ENCODE measurements at places on chromosomes 12 and 14.
A peak's percentile ranks its signal among the peaks of the same experiment; 100 is the strongest.

DNA sequence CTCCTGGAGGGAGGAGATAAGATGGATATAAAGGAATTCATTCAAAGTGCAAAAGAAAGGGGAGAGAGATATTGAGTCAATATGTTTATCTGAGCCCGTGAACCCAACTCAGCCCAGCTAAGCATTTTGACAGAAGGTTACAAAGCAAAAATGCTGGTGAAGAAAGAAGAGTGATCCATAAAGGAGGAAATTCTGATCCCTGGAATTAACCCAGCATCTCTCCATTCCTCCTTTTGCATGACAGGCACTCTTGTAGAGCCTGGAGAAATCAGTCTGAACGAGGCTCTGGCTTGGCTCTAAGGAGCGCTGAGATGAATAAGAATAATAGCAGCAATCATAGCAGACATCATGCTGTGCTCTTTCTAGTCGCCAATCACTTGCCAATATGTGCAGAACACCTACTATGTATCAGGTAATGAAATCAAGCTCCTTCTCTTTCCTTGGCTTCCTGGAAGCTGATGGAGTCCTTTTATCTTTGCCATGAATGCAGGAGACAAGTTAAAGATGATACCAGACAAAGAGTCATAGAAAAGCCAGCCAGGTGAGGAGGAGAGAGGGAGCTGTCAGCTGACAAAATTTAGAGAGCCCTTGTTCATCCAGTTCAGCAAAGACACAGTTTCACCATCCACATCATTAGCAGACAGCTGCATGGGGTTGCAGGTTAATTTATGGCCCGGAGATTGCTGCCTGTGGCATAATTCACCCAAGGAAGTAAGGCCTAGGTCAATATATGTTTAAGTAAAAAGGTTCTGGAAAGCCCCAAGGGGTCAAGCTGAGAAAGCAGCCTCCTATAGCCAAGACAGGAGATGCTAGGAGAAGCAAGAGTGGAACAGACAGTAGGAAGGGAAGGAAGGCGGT, 476.5 kb upstream of the TBX3 start:
- DNase-seq: no peak

DNA sequence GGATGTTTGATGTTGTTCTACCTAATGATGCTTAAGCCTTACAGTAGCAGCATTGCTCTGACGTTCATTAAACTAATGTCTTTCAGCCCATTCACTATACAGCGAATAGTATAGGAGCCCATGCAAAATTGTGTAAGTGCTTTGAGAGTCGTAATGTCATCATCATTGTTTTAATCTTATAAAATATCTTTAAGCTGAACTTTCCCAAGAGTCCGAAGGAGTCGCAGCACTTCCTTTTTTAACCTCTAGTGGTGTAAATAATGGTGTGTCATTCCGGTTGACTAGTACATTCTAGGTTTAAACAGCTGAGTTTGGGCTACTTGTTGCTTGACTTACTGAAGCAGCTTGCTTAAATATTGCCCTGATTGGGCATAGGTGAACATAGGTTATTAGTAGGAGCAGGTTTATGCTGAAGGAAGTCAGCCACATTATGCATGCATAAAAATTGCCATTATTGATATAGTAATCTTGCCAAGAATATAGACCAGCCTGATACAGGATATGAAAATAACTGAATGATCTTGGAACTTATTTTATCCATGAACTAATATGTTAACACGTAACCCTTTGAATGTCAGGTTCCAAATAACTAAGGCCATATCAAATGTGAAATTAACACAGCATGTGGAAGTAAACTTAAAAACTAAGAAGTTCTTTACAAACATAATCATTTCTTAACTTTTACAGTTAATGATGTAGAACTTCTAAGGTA, 2.6 kb downstream of the WNK1 start:
- DNase-seq: no peak

DNA sequence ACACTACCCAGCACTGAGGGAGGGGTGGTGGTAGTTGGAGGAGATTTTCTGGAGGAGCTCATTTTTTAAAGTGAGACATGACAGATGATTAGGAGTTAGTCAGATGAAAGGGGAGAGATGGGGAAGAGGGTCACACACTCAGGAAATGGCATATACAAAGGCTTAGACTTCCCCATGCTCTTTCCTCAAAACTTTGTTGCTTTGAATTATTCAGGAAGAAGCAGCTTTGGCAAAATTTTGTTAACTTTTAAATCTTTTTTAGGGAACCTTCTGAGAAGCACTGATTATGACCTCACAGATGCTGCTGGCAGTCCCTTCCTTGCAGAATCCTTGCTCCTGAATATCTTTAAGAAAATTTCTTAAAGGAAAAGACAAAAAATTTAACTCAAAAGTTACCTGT, 19.8 kb downstream of the ALDH6A1 start:
- no peak for DNase-seq

DNA sequence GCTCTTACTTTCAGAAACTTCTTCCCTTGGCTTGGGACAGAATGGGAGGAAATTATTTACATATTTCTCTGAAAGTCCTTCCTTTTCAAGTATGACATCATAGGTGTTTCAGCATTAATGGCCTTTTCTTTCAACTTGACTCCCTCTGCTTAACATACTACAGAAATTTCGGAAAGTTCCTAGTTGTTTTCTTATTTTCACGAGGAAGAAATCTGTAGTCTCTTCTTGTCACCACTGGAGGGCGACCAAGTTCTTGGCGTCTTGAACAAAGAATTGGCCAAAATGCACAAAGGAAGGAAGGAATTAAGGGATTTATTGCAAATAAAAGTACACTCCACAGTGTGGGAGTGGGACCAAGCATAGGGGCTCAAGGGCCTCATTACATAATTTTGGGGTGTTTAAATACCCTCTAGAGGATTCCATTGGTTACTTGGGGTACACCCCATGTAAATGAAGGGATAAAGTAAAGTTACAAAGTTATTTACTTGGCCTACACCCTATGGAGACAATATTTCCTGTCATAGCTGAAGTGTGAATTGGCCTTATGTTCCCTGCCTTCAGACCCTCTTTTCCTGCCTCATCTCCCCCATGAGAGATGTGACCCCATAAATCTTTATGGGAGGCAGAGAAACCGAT, 70.4 kb downstream of the RPL10L start:
- DNase-seq: peak; percentile 20

GRCh38 chr12:121718653-121719239, 6.2 kb downstream of the TMEM120B start:
- DNase-seq: no peak

- DNase-seq: no peak
Observed at GRCh38 chr12:107875786-107876185, 101.3 kb downstream of the ASCL4 start.
